GM06990 (cell line): ENCODE measurements at places on chromosomes 16 and 17.

DNA sequence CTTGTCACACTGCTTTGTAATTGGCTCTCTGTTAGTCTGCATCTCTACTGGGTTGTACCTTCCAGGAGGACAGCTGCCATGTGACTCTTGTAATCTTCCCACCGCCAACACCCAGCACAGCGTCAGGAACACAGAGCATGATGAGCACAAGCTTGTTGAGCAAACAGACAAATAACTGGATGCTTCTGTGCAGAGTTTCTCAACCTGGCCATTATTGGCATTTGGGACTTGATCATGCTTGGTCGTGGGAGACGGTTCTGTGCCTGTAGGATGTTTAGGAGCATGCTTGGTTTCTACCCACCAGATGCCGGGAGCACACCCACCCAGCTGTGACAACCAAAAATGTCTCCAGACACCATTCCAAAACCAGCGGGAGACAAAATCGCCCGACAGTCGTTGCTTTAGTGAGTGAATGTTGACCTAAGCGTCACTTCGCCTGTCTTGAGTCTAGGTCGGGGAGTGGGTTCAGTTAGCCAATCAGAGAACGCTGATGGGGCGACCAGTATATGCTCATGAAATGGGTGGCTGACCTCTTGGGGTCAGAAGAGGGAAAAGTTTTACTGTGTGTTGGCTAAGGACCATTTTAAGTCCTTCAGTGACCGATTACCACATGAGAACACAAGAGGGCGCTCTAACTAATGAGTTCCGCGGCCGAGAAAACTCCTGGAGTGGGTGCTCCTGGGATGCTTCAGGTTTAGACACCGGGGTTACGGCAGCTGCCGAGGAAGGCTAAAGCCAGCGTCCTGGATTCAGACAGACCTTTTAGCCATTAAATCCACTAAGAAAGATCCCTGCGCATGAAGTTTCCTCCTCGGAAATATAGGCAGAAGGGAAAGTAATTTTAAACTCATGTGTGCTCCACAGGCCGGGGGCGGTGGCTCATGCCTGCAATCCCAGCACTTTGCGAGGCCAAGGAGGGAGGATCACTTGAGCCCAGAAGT is 57.8 kb upstream of the TEX2 start:
- DNase-seq = no peak

- no peak for DNase-seq
Measured at GRCh38 chr17:15346066-15346595, 4.7 kb upstream of the TEKT3 start.

DNA sequence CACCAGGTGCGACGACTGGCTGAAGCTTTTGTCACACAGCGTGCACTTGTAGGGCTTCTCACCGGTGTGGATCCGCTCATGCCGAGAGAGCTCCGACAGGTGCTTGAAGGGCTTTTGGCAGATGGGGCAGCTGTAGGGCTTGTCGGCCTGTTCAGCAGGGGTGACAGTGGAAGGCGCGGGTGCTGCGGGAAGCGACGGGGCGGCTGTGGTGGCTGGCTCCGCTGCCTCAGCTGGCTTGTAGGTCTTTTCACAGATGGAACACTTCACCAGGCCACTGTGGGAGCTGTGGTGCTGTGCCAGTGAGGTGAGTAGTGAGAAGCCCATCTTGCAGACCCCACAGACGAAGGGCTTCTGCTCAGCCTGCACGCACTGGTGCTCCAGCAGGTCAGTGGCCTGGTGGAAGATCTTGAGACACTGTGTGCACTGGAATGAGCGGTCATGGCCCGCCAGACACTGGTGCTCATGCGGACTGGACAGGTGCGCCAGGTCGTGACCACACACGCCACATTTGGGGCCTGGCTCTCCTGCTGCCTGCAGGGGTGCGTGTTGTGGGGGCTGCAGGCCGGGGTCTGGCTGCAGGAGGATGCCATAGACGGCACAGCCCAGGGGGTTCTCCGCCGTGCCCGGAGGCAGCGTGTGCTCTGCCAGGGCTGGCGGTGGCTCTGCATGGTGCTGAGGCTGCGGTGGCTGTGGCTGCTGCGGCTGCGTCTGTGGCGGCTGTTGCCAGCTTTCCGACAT is 2.8 kb downstream of the ZNF319 start:
- DNase-seq = no peak

DNA sequence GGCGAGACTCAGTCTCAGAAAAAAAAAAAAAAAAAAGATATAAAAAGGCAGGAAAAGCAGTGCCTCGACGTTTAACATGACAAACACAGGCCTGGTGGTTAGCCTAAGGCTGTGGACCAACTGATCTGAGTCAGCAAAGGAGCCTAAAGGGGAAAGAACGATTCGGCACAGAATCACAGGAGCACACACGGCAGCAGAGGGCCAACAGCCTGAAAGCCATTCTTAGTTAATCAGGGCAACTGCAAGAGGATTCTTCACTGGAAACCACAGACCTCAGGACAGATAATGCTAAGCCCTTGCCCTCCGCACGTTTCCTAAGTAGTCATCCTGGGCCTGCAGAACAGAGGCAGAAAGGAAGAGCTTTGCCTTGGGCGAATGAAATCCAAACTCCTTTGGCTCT is 14.7 kb downstream of the TMEM11 start:
- no peak for DNase-seq

DNA sequence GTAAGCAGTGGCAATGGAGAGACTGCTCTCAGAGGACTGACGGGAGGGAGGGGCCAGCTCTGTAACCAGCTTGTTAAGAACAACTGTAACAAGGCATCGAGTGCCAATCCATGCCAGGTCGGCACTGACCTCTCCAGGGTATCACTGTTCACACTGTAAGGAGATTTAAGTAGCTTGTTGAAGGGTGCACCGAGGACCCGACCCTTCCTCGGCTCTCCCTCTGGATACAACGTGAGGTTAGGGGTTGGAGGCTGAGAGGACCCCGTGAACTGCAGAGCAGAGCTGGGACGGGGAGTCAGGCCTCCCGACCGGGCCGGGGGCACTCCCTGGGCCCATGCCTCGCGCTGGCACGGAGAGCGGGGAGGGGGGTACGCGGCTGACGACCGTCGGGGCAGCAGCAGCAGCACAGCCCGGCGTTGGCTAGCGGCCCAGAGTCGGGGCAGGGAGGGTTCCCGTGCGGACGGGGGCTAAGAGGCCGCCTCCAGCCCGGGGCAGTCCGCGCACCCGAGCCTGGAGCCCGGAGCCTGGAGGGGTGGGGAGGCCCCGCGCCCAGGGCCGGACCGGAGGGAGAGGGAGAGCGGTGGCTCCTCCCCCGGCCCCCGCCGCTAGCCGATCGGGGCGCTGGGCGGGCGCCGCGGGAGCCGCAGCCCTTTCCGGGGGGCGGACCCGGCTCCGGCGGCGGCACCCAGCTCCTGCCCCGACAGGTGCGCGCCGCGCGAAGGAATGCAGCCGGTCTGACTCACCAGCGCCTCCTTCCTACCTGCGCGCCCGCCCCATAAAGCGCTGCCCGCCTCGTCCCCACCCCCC is at the start of gene ITGB4:
TSS of gene ITGB4 (plus strand) at position 804 of the 807 bp plus-strand sequence. CDS start 3,245 bp downstream, outside the sequence.
- DNase-seq = peak; percentile 57

DNA sequence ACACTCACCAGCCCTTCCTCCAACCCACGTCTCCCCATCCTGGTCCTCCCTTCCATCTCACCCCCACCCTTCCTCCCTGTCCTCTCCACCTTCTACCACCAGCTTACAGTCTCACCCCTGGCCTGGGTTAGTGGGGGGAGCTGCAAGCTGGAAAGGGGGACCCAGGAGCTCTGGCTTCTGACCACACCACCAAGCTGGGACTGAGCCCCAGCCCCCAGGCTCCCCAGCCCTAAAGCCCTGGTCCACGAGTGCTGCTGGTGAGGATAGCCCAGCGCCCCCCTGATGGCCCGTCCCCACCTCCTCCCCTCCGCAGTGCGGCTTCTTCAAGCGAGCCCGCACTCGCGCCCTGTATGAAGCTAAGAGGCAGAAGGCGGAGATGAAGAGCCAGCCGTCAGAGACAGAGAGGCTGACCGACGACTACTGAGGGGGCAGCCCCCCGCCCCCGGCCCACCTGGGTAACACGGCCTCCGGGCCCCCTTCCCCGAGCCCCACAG is 7.2 kb upstream of the PDK2 start:
- no peak for DNase-seq
